HCT116 (cell line): ENCODE measurements at places on chromosomes 1 and 21. TPM values are rescaled to one million over a fixed set of nuclear protein-coding genes. Genes with fewer than 3 reads are reported as not detected.

DNA sequence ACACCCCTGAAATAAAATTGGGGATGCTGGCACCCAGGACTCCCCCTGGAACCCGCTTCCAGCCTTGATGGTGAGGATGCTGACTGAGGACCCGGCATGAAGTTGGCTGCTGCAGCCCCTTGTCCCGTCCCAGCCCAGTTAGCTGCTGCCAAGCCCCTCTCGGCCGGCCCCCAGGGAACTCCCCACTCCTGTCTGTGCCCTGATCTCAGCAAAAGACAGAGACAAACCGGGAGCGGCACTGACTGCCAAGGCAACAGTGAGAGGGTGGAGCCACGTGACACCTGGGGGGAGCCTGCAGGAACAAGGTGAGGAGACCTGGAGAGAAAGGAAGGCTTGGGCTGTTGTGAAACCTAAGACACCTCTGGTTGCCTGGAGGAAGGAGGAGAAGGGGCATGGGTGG lies 24.7 kb downstream of the CASZ1 start:
- no peak for DNase-seq

The C1QC gene
- total RNA-seq, result 0.59 TPM

The CCDC185 gene
- total RNA-seq, result not detected

- no peak for DNase-seq
Measured at GRCh38 chr1:7264101-7264500, 478.8 kb downstream of the CAMTA1 start.

The CDA gene
- 28.6 TPM for total RNA-seq

- DNase-seq, result no peak
Measured at GRCh38 chr1:224785622-224786021, 143.9 kb upstream of the DNAH14 start.

GRCh38 chr1:24095140-24095859 lies 16.6 kb downstream of the MYOM3 start:
- no peak for DNase-seq

- DNase-seq, result no peak
Measured at GRCh38 chr21:45849651-45850050, 131.9 kb upstream of the COL6A1 start.

DNA sequence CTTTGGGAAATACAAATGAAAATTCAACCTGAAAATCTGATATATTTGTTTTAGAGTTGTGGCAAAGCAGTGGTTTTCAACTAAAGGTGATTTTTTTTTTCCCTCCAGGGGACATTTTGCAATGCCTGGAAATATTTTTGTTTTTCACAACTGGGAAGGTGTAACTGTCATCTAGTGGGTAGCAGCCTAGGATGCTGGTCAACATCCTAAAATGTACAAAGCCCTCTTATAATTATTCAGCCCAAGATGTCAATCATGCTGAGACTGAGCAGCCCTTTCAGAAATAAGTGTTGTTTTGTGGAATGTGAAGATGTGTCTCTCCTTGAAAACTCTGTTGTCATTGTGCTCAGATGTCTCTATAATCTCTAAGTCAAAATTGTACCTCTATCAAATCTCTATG lies 95.2 kb upstream of the NCAM2 start:
- DNase-seq, result no peak

GRCh38 chr1:88737338-88737927 lies 53.4 kb downstream of the PKN2 start:
- no peak for DNase-seq

The IFI44L gene
- 0.10 TPM for total RNA-seq

The PGLYRP4 gene
- total RNA-seq, result not detected

DNA sequence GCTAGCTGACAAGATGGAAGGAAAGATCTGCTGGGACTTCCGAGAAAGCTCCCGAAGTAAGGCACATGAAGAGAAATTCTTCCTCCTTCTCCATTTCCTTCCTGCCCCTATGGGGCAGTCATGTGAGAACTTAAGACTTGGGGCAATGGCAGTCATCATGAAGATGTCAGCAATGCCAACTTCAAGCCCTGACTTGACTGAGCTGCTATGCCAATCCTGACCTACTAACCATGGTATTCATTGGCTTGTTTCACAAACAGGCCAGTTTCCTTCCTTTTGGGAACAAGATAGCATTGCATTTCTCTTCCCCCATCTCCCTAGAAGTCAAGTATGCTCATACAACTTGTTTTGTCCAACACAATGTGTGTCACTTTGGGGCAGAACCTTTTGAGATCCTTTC lies 25.5 kb downstream of the GRIK1 start:
- no peak for DNase-seq

DNA sequence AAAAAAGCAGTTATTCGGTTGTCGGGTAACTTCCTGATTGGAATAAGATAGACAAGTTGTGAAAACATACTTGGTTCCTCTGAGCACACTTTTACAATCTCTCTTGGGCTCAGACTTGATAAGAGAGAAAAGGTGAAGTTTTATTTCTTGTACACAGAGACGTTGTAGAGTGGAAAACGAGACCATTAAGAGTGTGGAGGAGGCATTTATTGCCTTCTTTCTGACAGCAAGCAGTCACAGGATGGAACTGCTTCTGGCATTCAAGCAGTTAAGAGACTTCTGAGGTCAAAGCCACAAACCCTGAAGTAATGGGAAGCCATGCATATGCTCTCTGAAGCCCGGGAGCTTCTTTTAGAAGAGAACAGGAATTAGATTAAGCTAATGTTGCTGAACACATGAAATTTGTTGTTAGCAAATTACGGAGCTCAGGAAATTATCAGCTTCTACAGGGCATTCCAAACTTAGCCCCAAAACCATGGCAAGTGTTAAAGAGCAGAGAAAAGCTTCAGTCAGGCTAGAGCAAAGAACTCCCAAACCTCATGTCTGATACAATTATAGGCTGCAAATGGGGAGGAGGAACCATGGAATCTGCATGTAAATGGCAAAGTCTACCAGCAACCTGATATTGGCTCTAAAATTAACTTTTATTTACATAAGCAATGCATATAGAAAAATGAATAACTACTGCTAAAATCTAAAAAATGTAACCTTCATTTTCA lies 26.0 kb downstream of the S1PR1 start:
- DNase-seq, result no peak

DNA sequence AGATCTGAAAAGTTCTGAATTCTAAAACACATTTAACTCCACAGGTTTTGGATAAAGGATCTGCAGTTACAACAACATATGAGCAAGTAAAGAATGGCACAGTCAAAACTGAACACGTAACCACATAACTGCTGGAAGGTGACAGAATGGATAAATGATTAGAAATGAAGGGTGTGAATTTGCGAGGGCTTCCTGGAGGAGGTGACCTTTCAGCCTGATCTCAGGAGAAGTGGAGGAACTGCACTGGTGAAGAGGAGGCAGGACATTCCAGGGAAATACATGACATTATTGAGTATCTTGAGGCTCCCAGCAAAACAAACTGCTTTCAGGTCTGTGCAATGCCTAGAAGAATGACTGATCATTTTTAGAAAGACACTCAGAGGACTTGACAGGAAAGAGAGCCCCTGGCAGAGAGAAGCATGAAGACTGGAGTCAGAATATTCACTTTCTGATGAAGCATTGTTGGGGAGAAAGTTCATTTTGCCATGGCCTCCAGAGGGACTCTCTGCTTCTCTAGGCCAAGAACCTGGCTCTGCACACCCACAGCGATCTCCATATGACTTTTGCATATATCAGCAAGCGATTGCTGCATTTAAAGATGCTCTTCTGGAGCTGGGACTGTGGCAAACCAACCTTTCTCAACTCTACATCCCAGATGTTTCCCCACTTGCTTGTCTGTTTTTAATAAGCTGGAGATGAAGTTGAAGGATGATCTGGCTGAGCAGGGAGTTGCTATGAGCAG lies 122.7 kb upstream of the FAM78B start:
- DNase-seq, result no peak

GRCh38 chr1:29650041-29650400 lies 413.7 kb downstream of the PTPRU start:
- DNase-seq, result no peak

The PTCH2 gene
- 1.3 TPM for total RNA-seq

GRCh38 chr1:237795558-237795957 lies 95.2 kb downstream of the ZP4 start:
- DNase-seq, result no peak

DNA sequence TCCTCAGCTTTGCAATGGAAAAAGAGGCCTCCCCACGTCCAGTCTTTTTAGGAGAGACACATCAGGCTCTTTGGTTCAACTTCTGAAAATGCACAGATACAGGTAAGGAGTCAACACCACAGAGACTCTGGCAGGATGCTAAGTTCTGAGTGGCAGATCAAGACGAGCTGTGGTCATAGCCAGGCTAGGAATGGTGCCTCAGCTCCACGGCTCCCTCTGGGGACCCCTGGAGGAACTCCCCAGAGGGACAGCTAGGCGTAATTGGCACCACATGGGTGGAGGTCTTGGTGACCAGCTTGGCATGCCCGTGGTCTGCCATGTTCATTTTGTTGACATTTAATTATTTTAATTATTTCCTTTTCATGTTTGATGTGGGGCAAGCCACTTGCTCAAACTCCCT lies 206.1 kb downstream of the KAZN start:
- DNase-seq, result peak; percentile 7

DNA sequence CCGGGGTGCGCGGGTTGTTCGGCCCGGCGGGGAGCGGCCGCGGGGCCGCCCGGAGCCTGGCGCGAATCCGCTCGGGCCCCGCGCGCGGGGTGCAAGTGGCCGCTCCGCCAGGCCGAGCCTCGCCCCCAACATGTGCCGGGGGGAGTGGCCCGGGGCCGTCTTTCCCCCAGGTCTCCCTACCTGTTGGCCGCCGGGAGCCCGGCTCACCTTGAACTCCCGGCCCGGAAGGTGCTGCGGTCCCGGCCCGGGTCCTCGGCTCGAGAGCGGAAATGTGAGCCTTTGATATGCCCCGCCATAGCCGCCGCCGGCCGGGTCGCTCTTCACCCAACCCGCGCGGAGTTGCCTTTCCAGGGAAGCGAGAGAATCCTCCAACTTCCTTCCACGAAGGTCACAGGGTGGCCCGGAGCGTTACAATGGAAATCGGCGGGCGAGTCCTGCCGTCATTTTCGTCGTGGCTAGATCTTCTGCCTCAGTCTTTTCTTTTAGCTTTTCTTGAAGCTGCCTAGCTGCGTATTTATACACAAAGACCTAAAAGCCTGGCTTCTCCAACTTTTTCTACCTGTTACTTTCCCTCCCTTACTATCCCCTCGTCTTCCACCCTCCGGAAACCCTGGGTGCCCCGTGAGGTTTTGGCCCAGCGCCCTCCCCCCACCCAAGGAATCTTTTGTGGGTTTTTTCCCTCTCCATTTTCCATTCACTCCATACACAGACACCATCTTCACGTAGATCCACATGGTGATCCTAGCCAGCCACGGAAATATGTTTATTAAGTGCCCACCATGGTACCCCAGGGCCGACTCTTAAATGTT lies 867 bp downstream of the PTGFRN start:
- DNase-seq, result no peak

DNA sequence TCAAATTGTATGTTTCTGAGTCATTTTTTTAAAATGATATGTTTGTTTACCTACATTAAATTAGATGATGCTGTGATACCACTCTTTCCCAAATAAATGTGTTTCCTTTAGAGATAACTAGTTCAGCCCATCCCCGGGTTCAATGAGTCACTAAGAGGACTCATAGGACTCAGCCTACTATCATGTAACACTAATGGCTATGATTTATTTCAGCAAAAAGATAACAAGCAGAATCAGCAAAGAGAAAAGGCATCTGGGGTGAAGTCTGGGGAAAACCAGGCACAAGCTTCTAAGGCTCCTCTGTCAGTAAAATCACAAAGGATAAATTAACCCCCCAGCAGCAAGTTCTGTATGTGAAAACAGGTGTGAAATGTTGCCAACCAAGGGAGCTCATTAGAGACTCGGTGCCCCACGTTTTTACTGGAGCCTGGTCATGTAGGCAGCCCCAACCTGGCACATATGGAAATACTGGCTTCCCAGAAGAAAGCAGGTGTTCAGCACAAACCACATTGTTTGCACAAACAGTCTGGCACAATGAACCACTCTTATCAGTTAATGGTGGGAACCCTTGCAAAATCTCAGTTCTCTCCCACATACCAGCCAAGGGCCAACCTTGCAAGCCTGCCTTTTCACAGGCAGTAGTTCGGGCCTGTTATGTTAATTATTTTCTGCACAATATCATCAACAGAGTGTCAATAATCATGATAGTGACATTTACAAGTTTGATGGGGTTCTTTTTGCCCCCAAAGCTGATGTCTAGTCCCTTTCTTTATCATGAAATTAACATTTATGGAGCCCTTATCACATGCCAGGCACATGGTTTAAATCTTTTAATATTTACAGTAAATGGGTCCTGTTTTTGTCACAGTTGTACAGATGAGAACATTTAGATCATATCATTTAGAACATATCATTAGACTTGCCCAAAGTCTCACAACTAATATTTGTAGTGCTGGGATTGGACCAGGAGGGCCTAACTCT lies 23.1 kb upstream of the CNN3 start:
- no peak for DNase-seq

DNA sequence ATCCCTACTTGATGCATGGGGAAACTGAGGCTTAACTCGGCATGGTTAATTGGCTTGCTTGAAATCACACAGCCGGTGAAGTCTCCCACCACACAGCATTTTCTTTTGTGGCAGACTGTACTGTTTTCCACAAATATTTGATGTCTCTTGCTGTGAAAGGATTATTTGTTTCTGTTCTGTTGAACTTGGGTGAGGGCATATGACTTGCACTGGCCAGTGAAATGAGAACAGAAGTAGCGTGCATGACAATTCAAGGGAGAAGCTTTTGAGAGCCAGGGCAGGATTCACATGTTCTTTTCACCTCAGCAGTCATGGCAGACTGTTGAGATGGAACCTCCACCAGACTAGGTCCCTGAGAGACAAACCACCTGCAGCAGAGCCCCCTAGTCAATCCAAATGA lies 11.7 kb upstream of the AK2 start:
- DNase-seq, result no peak

The ZNF691 gene
- total RNA-seq, result 11.1 TPM

The CATSPERE gene
- 0.34 TPM for total RNA-seq

DNA sequence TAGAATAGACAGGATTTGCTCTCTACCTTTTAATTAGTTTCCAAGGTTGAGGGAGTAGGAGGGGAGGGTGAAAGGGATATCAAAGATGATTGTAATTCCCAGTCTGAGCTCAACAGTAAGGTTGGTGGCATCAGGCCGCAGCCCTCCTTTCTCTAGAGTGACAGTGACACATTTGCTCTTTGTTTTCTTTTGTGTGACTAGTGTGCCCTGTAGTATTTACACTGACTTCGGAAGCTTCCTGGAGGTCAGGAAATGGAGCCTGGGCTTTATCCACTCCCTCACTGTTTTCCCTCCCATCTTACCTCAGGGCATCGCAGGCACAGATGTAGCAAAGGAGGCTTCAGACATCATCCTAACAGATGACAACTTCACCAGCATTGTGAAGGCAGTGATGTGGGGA lies 44.7 kb upstream of the LAX1 start:
- DNase-seq, result no peak

The KIRREL1 gene
- total RNA-seq, result 20.0 TPM

- no peak for DNase-seq
Measured at GRCh38 chr21:46215436-46216131, 13.0 kb downstream of the LSS start.

GRCh38 chr1:200724064-200724463 lies 14.6 kb upstream of the CAMSAP2 start:
- no peak for DNase-seq

- no peak for DNase-seq
Measured at GRCh38 chr21:35753308-35753707, 307.0 kb downstream of the SETD4 start.
